Astrocyte (in vitro differentiated cells and primary cell): ENCODE measurements at places on chromosomes 12 and 14. TPM values are rescaled to one million over a fixed set of nuclear protein-coding genes. Genes with fewer than 3 reads are reported as not detected.

The P2RX2 gene
- not detected in 2 replicates for total RNA-seq

- no peak overlapping the region for H3K4me3 ChIP-seq
- H3K27ac ChIP-seq = no peak overlapping the region
- no peak for DNase-seq
- no peaks in the 10 kb centered on the region for H3K27me3 ChIP-seq
These were observed 1465.4 kb upstream of the FLRT2 start for GRCh38 chr14:84064316-84065125.

- H3K36me3 ChIP-seq = no peaks in the 10 kb centered on the region
- H3K4me3 ChIP-seq = no peak overlapping the region
- no peaks in the 10 kb centered on the region for H3K4me1 ChIP-seq
- H3K27me3 ChIP-seq = no peaks in the 10 kb centered on the region
- peak; percentile 22 for DNase-seq
These were observed 35.8 kb upstream of the FBXO33 start for GRCh38 chr14:39467889-39468524.

The TMEM253 gene
- total RNA-seq = 1.4 and 2.2 TPM in 2 replicates

The WSCD2 gene
- 0.10 and 0.11 TPM in 2 replicates for total RNA-seq

- no peak overlapping the region for H3K27ac ChIP-seq
- no peaks in the 10 kb centered on the region for H3K36me3 ChIP-seq
- no peaks in the 10 kb centered on the region for H3K4me1 ChIP-seq
- no peak overlapping the region for H3K4me3 ChIP-seq
- H3K27me3 ChIP-seq = no peaks in the 10 kb centered on the region
- DNase-seq = no peak
These were observed 146.1 kb downstream of the PAX9 start for GRCh38 chr14:36807727-36808126.

The RASSF8 gene
- total RNA-seq = 24.2 and 39.5 TPM in 2 replicates

The POTEM gene
- total RNA-seq = not detected in 2 replicates

The BCAT1 gene
- 459 and 476 TPM in 2 replicates for total RNA-seq

The VWF gene
- total RNA-seq = 0.23 and 0.82 TPM in 2 replicates

- H3K4me1 ChIP-seq = peaks cover 12% of the 10 kb centered on the region
- no peak overlapping the region for H3K27ac ChIP-seq
- no peaks in the 10 kb centered on the region for H3K36me3 ChIP-seq
- no peak for DNase-seq
These were observed 5.7 kb downstream of the RAB35 start for GRCh38 chr12:120110550-120111501.

The SRRM4 gene
- 0.30 and 0.46 TPM in 2 replicates for total RNA-seq

The NAV3 gene
- total RNA-seq = 24.1 and 29.7 TPM in 2 replicates

The EFCAB11 gene
- total RNA-seq = 7.5 and 7.6 TPM in 2 replicates

GRCh38 chr12:103960616-103961227 is 5.0 kb upstream of the TDG start:
- no peak for DNase-seq
- H3K27ac ChIP-seq = no peak overlapping the region
- no peaks in the 10 kb centered on the region for H3K27me3 ChIP-seq
- no peaks in the 10 kb centered on the region for H3K36me3 ChIP-seq

- H3K4me3 ChIP-seq = no peak overlapping the region
- no peaks in the 10 kb centered on the region for H3K36me3 ChIP-seq
- no peak overlapping the region for H3K27ac ChIP-seq
- no peak for DNase-seq
These were observed 17.7 kb upstream of the SERPINA4 start for GRCh38 chr14:94543449-94544124.

- H3K4me3 ChIP-seq = no peak overlapping the region
- no peaks in the 10 kb centered on the region for H3K36me3 ChIP-seq
These were observed 90.5 kb downstream of the SLC2A13 start for GRCh38 chr12:40015345-40015744.

GRCh38 chr12:113456199-113456598 is 15.5 kb downstream of the LHX5 start:
- H3K4me1 ChIP-seq = no peaks in the 10 kb centered on the region
- H3K27me3 ChIP-seq = peaks cover 26% of the 10 kb centered on the region
- H3K36me3 ChIP-seq = no peaks in the 10 kb centered on the region
- DNase-seq = no peak
- H3K4me3 ChIP-seq = no peak overlapping the region

The RBP5 gene
- total RNA-seq = not detected in 2 replicates

- no peak overlapping the region for H3K4me3 ChIP-seq
- peaks cover 5% of the 10 kb centered on the region for H3K4me1 ChIP-seq
- DNase-seq = no peak
- no peak overlapping the region for H3K27ac ChIP-seq
These were observed 96.7 kb downstream of the RMST start for GRCh38 chr12:97559267-97559666.

- no peak for DNase-seq
- H3K27ac ChIP-seq = no peak overlapping the region
- no peak overlapping the region for H3K4me3 ChIP-seq
- no peaks in the 10 kb centered on the region for H3K4me1 ChIP-seq
- no peaks in the 10 kb centered on the region for H3K36me3 ChIP-seq
These were observed 176.3 kb upstream of the ATP2B1 start for GRCh38 chr12:89884952-89885351.
